ENCODE measurements at places on chromosomes 16 and 17.

DNA sequence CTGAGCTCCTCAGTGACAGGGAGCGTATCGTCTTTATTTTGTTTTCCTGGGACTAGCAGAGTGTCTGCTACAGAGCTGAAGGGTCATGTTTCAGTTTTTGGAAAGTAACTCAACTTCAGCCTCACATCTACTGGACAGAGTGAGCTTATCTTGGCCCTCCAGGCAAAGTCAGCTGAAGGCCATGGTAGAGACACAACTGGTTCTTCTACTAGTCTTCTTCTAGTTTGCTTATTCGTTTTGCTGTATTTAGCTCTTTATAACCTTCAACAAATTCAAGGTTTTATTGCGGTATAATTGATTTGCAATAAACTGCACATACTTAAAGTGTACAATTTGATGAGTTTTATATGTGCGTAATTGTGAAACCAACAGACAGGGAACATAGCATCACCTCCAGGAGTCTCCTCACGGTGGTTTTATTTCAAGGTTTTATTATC is 6.1 kb upstream of the PRKCA start:
- no peak for DNase-seq

DNA sequence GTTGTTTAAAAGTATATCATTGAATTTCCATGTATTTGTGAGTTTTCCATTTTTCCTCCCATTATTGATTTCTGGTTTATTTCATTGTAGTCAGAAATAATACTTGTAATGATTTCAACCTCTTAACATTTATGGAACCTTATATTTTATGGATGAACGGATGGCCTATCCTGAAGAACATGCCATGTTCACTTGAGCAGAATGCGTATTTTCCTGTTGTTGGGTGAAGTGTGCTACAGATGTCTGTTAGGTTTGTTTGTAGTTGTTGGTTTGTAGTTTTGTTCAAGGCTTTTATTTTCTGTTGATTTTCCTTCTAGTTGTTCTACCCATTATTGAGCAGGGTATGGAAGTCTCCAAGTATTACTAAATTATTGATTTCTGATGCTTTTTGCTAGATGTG is 107.2 kb upstream of the NACA2 start:
- no peak for DNase-seq

DNA sequence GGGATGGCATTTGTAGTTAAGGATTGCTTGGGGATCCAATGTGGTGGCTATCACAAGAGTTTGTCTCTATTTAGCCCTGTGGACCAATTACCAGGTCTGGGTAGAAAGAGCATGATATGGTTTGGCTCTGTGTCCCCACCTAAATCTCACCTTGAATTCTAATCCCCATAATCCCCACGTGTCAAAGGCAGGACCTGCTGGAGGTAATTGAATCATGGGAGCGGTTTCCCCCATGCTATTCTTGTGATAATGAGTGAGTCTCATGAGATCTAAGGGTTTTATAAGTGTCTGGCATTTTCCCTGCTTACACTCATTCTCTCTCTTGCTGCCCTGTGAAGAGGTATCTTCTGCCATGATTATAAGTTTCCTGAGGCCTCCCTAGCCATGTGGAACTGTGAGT is 86.4 kb upstream of the HS3ST4 start:
- DNase-seq = no peak

DNA sequence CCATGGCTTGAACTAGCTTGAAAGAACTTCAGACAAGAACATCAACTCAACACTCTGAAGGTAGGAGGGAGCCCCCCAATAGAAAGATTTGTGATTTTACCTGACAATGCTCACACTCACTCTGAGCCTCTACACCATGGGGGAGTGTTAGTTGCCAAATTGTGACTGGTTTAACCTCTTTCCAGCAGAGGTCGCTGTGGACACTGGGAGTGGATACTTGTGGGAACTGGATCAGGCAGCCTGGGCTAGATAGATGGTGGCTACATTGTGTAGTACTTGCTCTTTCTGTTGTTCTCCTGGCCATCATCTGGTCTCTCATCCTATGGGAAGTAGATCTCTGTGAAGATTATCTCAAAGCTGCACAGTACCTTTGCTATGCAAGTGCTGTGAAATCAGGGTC is 2.9 kb downstream of the SMPD3 start:
- DNase-seq = no peak

- no peak for DNase-seq
Observed at GRCh38 chr16:58339452-58339981, 44.7 kb upstream of the PRSS54 start.
